Stimulated activated CD8-positive, alpha-beta memory T cell treated with anti-CD3 and anti-CD28 coated beads, Interleukin-15, amount 100 ng/mL, for 24 hours (primary cell): ENCODE measurements at places on chromosomes 6 and 20.

- DNase-seq = no peak
These were observed 76.6 kb upstream of the SNRPB2 start for GRCh38 chr20:16653266-16653665.

GRCh38 chr20:61297986-61298385 lies 45.9 kb downstream of the CDH4 start:
- no peak for DNase-seq

DNA sequence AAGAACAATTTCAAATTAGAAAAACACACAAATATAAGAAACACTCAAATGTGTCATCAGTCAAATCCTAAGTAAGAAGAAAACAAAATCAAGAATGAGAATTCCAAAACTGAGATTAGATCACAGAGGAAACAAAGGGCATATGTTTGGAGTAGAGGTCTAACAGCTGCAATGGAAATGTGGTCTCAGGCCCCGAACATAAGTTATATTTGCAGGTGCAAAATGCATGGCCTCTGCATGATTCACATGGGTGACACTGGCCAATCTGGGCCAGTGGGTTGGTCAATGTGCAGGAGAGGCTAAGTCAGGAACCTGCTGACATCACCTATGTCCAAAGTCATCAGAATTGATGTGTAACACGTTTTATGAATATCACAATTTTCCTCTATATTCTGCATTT lies 108.5 kb upstream of the MAP7 start:
- no peak for DNase-seq

DNA sequence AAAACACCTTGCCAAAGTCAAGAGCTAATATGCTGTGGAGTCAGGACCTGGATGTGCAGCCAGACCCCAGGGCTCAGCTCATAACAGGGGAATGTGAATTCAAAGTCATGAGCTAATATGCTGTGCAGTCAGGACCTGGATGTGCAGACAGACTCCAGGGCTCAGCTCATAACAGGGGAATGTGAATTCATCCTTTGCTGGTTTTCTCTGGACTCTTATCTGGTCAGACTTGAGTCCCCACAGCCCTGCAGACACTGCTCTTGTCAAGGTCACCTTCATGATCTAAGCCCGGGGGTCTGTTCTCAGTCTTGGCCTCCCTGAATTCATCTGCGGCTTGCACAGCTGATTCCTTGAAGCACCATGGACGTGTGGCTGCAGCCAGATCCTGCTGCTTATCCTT lies 19.2 kb upstream of the GGTLC1 start:
- DNase-seq = no peak

- DNase-seq = no peak
These were observed 31.6 kb downstream of the CBFA2T2 start for GRCh38 chr20:33521461-33521860.

GRCh38 chr6:11987386-11987785 lies 24.7 kb upstream of the HIVEP1 start:
- DNase-seq = no peak

- DNase-seq = no peak
These were observed 252.7 kb downstream of the UST start for GRCh38 chr6:148999501-148999900.

DNA sequence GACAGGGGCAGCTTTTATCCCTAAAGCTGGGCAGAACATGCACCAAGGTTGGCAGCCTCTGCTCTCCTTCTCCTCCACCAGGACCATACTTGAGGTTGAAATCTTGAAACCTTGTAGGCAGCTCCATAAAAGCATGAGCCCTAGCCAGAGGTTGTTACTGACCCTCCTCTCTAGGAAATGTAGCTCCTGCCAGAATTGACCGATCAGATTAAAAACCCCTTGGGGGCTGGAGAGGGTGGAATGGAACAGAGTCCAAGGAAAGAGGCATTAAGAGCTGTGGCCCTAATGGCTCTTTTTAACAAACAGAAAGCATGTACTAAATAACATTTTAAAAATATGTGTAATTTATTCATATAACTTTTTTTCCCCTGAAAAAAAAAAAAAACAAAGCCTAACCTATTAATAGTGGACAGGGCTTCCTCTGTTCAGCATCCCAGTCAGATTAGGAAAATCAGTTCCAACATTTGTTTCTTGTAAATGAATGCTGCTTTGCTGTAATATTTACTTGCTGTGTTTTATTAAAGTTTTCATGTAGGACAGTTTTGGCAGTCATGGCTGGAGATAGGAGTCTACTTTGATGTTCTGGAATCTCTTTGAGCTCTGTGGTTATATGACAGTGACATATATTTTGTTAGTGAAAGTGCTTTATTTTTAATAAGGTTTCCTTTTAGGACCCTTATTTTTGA lies 41.3 kb downstream of the MTHFD1L start:
- DNase-seq = no peak

DNA sequence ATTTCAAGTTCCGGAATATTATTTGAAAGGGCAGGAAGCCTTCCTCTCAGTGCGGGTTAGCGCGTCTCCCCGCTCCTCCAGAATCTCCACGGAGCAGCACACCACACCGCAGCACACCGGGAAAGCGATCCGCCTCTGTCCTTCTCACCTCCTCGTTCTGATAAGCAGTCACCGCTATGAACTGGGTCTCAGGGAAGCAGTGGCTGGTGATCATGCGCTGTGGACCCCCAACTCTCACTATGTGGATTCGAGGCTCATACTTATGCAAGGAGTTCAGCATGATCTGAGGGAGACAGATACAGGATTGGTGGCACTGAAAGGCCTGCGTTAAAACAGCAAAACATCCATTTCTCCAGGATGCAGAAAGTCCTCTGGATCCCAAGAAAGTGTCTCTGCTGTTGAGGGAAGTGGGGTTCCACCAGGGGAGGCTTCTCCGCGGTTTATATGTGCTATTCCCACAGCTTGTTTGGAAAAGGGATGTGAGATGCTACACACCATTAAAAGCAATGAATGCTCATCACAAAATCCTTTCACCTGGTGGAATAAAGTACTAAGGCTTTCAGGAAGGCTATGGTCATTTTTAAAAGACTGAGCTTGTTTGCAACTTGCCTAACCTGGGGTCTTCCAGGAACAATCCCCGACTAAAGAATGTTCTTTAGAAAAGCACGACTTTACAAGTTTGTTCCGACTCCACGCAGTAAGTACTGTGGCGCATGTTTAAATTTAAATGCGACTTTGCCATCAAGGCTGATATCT lies 1.9 kb downstream of the TBXT start:
- DNase-seq = no peak

DNA sequence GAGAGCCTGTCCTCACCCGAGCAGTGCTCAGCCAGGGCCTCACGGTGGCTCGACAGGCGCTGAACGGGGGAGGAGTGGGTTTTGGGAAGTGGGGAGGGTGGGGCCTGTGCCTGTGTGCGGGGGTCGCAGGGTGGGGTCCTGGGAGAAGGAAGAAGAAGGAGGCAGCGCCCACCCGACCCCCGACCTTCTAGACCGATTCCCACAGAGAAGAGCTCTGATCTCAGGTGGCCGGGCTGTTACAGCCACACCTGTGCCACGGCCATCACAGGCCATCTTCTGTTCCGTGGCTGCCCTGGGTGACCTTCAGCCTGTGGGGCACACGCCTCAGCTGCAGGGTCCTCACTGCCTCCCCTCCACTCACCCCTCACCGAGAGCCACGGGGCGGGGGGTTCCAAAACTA lies 41.4 kb upstream of the GATA5 start:
- DNase-seq = no peak

DNA sequence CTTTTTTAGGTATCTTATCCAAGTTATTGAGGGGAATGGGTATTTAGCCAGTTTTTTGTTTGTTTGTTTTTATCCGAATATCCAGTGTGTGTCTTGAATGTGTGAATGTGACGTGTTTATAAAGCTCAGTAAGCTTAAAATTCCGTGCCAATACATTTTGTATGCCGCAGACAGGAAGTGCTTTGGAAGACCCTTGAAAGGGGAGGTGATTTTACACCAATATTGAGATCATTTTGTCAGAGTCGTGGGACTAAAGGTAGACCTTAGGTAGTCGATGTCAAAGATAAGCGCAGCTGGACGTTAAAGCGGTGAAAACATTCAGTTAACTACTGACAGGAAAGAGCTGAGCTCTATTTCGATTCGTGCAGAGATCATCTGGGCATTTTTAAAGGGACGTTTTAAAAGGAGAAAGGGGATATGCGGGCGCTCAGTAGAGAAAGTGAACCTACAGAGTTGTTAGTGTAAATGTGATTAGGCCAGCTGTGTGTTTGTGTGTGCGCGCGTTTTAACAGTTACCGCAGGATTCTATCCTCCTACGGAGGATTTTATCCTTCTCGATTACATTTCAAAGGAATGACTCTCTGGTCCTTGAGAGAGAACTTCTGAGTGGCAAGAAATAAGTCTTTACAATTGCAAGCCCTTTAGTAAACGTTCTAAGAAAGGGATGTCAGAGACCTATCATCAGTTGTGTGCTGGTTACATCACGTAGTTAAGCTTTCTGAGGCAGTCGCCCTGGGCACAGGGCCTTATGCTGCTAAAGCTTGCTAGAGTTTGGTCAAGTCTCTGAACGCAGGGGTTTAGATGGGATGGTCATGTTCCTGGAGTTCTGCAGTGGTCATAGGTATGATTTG lies 625 bp upstream of the ECHDC1 start:
- no peak for DNase-seq

DNA sequence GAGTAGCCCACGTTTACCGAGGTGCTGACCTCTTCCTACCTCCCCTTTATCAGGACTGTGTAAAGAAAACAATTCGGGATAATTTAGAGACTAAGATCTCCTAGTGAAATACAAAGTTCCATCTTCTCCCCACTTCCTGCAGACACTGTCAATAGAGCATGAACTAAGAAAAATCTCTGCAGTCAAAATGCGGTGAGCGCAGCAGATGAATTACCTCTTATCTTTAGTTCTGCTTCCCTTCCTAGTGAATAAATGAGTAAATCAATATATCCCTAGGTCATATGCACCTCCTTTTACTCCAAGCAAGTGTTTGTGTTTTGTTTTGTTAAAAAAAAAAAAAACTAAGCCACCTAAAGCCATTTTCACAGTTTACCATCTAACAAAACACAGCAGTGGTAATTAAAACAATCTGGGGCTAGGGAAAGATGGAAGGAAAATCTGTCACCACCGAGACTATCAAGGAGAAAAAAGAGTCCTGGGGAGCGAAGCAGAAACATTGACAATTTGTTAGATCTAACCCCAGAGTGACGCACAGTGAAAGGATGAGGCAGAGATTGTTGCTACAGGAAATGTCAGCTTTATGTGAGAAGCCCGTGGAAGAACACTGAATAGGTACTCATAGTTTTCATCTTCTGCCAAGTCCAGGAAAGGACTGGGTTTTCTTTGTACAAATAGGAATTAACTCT lies 159.4 kb upstream of the SPTLC3 start:
- no peak for DNase-seq

- DNase-seq = no peak
These were observed 106.2 kb downstream of the UBE3D start for GRCh38 chr6:82959385-82959941.

GRCh38 chr6:44096612-44097011 lies 30.6 kb downstream of the MRPL14 start:
- DNase-seq = peak; percentile 32

- no peak for DNase-seq
These were observed 40.5 kb downstream of the CFAP61 start for GRCh38 chr20:20092827-20093226.
